SK-N-SH (cell line): ENCODE measurements at places on chromosomes 7 and 10. TPM values are rescaled to one million over a fixed set of nuclear protein-coding genes. Genes with fewer than 3 reads are reported as not detected.
A peak's percentile ranks its signal among the peaks of the same experiment; 100 is the strongest.

PRKCQ gene
- 0.18 and 0.23 TPM in 2 replicates for polyA plus RNA-seq

GRCh38 chr7:155584763-155585531, 38.6 kb upstream of the CNPY1 start:
- DNase-seq = peak; percentile 83

GRCh38 chr7:374706-375311, 84.8 kb downstream of the FOXL3 start:
- no peak for DNase-seq

ZSWIM8 gene
- polyA plus RNA-seq = 97.3 and 112 TPM in 2 replicates

DNA sequence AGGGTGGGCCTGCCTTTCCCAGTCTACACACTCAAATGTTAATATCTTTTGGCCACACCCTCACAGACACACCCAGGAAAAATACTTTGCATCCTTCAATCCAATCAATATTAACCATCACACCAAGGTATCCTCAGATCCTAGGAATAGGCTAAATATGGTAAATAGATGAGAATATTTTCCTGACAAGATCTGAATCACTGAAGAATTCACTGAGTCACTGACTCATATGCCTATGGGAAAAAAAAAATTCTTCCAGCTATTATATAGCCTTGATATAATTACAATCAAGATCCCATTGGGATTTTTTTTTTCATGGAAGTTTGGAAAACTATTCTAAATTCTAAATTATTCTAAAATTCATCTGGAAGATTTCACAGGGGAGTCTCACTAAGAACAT, 65.8 kb downstream of the INHBA start:
- DNase-seq = no peak

- no peak for DNase-seq
Observed at GRCh38 chr7:110698576-110698975, 392.4 kb upstream of the LRRN3 start.

DNA sequence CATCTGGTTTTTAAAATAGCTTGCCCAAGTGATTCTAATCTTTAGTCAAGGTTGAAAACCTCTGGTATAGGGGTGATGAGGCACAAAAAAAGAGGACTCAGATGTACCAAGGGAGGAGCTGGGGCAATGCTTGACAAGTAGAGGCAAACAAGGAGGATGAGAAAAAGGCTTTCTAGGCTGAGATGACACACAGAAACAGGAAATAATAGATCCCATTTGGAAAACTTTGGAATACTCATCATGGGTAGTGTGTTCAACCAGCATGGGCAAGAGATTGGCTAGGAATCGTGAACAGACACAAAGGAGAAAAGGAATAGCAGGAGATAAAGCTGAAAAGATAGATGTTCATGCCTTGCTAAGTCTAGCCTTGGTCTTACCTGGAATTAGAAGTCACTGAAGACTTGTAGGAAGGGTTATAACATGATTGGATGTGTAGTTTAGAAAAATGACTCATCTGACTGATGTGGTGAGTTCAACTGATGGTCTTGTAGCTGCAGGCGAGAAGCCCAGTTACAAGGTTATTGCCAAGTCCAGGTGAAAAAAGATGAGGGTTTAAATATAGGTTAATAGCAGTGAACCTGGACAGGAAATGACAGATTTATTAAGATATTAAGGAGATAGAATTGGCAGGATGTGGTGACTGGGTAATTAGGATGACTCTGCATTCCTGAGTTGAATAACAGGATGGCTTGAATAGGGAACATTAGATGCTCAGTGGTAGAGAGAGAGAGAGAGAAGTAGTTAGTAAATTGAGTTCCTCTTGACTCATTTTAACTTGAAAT, 214.0 kb upstream of the LRGUK start:
- DNase-seq = no peak

- no peak for DNase-seq
Observed at GRCh38 chr7:4878336-4879335, 4.9 kb downstream of the RADIL start.

DNA sequence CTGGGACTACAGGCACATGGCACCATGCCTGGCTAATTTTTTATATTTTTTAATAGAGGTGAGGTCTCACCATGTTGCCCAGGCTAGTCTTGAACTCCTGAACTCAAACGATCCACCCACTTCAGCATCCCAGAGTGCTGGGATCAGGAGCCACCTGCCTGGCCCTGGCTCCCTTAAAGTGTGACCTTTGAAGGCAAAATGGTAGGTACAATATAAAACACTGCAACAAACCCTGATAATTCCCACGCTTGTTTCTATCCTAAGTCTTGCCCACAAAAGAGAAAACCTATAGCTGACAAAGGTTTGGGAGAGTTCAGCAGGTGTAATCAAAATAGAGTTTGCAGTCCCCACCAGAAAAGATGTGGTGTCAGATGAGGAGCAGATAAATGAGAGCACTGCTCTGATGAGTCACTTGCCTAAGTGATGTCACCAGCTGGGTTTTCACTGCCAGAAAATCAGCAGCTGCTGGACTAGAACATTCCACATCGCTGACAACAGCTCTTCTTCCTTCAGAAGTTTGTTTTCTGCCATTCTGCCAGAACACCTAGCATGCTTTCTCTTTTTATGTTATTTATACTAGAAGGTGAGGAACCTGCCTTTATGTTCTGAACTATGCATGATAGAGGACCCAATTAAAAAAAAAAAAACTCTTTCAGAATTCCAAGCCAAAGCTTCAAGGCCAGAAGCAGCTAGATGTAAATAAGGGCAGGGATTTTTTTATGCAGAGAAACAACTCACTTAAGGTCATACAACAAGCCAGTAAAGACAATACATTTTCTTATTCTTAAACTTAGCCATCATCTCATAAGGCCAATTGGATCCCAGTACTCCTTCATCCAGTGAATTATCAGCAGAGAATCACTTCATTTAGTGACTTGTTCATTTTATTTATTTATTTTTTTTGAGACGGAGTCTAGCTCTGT, 18.0 kb downstream of the PURB start:
- DNase-seq = no peak

RTKN2 gene
- 1.4 and 1.5 TPM in 2 replicates for polyA plus RNA-seq

DNA sequence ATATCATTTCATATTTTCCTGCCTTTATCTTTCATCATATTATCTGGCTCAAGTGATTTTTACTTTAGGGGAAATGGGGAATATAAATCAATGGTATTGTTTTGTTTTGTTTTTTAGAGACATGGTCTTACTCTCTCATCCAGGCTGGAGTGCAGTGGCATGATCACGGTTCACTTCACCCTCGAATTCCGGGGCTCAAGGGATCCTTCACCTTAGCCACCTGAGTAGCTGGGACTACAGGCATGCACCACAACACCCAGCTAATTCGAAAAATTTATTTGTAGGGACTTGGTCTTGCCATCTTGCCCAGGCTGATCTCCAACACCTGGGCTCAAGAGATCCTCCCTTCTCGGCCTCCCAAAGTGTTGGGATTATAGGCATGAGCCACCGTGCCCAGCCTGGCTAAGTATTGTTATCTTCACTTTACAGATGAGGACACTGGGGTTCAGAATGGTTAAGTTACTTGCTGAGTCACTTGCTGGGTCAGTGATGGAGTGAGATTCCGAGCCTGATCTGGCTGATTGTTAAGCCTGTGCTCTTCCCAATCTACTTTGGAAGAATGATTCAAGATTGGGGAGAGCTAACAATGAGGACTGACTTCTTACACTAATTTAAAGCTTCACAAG, 3.7 kb upstream of the SLC16A9 start:
- no peak for DNase-seq

DNA sequence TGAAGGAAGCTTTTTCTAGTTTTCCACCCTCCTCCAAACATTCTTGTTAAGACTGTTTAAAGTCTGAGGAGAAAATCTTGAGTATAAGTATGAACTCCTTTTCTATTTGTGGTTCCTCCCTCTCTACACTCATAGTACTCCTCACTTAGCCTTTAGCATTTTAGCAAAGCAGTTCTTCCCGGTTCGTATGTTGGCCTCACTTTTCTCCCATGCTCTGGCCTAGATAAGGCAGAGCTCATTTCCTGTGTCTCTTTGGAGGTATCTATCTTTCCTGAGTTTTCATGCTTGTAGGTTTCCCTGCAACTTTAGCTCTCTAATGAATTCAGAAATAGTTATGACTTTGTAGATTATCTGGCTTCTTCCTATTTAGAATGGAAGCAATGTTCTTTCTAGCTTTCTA, 5.9 kb upstream of the OR2F1 start:
- no peak for DNase-seq

NME8 gene
- polyA plus RNA-seq = not detected in 2 replicates

SPDYE1 gene
- not detected in 2 replicates for polyA plus RNA-seq

ALKBH4 gene
- 13.7 and 18.1 TPM in 2 replicates for polyA plus RNA-seq

DENND11 gene
- polyA plus RNA-seq = 5.5 and 8.0 TPM in 2 replicates

GATAD1 gene
- polyA plus RNA-seq = 30.6 and 47.9 TPM in 2 replicates

SPDYE6 gene
- not detected in 2 replicates for polyA plus RNA-seq

GRCh38 chr10:123603130-123603529, 63.0 kb upstream of the GPR26 start:
- DNase-seq = no peak

FAM204A gene
- polyA plus RNA-seq = 10.8 and 14.2 TPM in 2 replicates

DNA sequence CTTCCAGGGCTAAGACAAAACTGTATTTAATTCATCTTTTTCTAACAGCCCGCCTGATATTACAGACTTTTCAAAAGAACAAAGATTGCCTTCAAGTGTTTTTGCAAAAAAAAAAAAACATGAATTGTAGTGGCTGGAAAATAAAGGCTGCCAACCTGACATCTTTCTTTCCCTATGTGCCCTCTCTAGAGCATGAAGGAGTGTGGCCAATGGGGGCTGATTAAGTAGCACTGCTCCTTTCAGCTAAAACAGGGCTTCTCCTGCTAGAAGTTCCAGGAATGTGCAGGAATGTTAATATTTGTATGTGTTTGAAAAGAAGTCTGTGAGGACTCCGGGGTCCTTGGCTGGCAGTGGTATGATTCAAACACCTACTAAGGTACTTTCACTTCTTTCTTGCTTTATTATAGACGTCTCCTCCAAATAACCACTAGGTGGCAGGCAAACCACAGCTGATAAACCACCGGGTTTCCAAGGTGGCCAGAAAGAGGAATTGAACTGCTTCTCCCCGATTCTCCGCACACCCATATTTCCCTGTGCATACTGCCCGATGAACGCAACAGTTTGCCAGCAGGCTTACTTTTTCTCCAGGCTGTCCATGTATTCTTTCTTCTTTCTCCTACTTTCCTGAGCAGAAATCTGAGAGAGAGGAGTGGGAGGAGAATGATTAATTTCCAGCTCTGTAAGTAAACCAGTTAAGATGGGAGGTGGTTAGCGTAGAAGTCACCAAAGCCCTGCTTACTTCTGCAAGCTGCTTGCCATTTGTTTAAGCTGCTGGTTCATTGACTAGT, 56.8 kb upstream of the DGKI start:
- DNase-seq = peak; percentile 81

- no peak for DNase-seq
Observed at GRCh38 chr7:40310258-40310657, 175.5 kb downstream of the SUGCT start.

- DNase-seq = no peak
Observed at GRCh38 chr10:23051278-23051677, 44.1 kb upstream of the MSRB2 start.

- no peak for DNase-seq
Observed at GRCh38 chr7:37282093-37282444, 166.6 kb downstream of the ELMO1 start.

TAS2R3 gene
- not detected in 2 replicates for polyA plus RNA-seq

DNA sequence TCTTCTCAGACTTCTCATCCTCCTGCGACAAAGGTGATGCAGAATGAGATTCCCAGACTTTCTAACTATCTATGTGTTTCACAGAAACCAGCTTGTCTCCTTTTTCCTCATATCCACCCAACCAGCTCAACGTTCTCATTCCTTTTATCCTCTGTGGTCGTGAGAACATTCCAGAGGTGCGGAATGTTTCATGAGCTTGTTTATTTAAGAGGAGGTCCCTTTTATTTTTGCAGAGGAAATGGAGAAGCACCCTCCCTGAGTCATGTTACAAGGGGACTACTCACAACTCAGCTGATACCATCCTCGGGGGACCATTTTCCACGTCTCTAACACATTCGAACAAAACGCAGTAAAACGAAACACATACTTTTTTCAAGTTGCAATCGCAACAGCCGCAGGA, 93.2 kb downstream of the ZRANB1 start:
- no peak for DNase-seq

GRCh38 chr10:113264333-113265131, 288.3 kb upstream of the HABP2 start:
- DNase-seq = no peak

STOX1 gene
- 0.13 and 0.21 TPM in 2 replicates for polyA plus RNA-seq

DNA sequence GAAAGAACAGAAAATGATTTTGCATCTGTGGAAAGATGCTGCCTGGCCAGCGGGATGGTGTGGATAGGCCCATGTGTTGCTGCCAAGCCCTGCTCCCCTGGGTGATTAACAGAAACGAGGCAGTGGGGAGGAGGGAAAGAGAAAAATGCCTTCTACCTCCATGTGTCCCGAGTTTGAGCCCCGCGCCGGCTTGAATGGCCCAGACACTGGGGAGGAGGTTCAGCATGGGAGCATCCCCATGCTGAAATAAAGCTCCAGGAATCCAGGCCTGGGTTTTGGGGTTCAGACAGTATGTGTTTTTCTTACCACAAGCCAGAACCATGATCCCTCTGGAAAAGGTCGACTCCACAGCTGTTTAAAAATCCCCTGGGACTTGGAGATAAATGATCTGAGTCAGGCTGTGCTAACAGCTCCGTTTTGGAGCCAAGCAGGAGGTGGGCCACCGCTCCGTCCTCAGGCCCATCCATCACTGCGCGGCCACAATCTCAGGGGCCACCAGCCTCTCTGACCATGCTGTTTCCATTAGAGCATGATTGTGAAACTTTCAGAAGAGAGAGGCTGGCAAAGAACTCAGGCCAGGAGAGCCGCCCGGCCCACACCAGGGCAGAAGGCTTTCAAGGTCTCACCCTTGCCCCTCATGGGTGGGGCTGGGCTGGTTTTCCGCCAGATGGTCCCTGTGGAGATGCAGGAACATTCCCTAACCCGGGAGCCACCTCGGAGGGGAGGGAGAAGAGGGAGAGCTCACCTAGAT, 299.7 kb downstream of the ZEB1 start:
- no peak for DNase-seq

- no peak for DNase-seq
Observed at GRCh38 chr10:79219322-79219957, 127.8 kb upstream of the PPIF start.

DNA sequence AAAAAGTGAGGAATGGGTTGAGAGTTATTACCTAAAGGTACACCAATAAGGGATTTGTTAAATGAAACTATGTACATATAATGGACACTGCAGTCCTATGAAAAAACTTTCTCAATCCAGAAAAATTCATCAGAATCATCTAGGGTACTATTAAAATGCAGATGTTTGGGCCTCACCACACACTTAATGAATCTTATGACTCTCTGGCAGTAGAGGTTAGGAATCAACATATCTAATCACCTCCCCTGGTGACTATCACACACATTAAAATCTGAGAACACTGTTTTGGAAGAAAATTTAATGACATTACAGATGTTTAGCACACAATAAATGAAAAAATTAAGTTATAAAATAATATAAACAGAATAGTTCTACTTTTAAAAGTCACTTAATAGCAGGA, 32.1 kb downstream of the BAZ1B start:
- no peak for DNase-seq

CELF2 gene
- polyA plus RNA-seq = 0.03 and 0.08 TPM in 2 replicates

HMX3 gene
- polyA plus RNA-seq = not detected in 2 replicates

COL13A1 gene
- polyA plus RNA-seq = 21.0 and 26.7 TPM in 2 replicates

DNA sequence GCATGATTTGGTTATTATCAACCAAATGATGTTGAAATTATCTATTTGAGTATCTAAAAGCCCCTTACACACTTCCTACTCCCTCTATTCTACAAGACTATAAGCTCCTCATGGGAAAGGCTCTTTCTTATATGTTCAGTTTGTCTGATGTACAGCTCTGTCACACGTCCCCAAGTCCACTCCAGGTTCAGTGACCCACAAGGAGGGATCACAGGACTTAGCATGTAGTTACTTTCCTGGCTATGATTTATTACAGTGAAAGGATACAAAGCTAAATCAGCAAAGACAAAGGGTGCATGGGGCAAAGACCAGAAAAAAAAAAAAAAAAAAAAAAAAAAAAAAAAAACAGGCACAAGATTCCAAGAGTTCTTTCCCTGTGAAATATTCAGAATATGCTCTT, 125.6 kb upstream of the TMEM106B start:
- DNase-seq = no peak
